Stimulated activated CD8-positive, alpha-beta memory T cell treated with anti-CD3 and anti-CD28 coated beads, Interleukin-7, amount 100 ng/mL, for 1 hour (primary cell): ENCODE measurements at places on chromosomes 4 and X.

GRCh38 chr4:7761720-7762119, 177.9 kb downstream of the AFAP1 start:
- peak; percentile 11 for DNase-seq

GRCh38 chr4:88953400-88953799, 103.6 kb downstream of the FAM13A start:
- DNase-seq, result no peak

DNA sequence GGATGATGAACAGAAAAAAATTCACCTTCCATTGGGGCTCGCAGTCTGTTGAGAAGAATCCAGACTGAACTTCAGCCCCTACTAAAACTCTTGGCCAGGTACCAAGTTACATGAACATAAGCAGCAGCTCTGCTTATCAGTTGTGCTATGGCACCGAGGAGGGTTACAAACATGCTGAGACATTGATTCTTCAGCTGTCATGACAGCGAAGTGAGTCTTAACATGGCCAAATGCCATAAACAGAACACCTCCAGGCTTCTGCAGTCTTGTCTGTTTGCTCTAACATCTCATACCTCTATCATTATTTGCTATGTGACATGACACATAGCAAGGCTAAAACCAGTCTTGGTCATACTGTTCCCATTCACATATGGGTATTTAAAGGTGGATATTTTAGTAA, 521.5 kb downstream of the GRID2 start:
- DNase-seq, result no peak

DNA sequence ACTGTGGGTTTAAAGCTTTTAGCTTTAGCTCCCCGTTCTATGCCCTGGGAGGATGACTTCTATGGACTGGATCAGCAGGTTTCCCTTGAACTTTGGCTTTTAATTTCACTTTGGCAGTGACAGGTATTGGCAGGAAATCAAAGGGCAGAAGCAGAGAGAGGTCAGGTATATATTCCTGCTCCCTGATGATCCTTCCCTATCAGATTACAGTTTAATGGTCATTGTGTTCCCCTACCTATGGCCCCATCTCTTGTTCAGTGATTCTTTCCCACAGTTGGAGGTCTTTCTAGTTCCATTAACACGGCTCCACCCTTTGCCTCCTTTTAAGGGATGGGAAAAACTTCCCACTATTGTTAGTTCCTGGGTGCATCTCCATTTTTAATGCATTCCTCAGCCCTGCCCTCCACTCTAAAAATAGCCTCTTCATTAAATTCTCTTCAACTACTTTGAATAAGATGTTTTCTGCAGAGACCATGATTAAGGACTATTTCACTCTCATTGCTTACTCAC, 107.8 kb upstream of the TMEM47 start:
- no peak for DNase-seq

DNA sequence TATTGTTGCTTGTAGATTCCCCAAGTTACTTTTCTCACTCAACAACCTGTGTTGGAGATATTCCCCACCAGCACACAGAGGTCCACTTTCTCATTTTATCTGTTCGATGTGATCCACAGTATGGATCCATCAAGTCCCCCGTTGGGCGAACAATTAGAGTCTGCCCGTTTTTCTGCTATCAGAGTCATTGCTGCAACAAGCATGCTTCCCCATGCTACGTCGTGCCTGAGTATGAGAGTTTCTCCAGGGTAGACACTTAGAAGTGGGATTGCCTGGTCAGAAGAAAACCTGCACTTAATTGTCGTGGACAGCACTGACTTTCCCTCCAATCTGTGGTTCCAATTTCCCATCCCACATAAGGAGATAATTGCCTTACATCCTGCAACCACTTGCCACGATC, 62.7 kb upstream of the SHOX start:
- no peak for DNase-seq

DNA sequence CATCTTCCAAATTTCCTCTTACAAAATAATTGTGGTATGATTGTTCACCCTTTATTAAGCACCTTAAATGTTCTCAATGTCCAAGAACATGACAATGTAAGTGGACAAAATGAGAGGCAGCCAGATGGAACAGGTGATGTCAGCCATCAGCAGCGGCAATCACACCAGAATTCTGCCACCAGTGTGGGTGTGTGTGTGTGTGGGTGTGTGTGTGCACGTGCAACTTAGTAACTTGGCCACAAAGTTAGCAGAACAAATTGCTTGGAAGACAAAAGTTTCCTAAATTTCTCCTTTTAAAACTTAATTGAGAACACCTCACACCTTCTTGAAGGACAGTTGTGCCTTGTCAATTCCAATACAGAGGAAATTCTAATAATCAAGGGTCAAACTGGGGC, 18.7 kb downstream of the LNX1 start:
- DNase-seq, result no peak

- DNase-seq, result no peak
Observed at GRCh38 chr4:2426711-2427275, 8.0 kb downstream of the CFAP99 start.

DNA sequence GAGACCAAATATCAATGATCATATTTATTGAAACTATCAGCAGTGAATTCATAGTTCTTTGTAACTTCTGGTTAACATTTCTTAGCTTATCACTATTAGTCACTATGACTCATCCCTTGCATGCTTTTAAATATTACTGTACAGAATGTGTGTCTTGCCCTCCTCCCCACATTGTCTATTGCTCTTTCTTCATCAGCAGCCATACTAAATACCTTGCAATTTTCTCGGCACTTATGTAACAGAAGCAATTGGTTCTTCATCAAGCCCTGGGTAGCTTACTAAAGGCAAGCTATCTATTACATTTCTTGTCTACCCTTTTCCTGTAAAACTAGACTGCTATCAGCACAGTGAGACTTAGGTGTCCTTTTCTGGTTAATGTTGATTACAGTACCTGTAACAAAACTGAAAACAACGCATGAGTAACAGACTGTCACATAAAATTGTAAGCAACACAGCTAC, 8.2 kb downstream of the KLHL4 start:
- DNase-seq, result no peak

DNA sequence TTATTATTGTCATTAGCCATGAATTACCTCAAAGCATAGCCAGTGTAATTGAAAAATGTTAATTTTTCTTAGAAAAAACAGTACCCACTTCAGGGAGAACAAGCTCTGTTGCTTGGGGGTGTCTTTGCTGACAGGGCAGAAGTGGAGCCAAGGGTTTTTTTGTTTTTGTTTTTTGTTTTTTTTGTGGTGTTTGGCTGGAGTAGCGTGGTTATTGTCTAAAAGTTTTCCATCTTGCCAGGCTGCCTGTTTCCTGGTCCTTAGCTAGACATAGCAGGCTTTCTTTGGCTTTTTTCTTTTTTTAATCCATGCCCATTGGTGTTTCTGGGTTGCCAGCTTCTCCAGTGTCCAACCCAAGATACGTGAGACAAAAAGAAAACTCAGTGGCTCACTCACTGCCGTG, 61.5 kb downstream of the CASP3 start:
- DNase-seq, result no peak

- DNase-seq, result no peak
Observed at GRCh38 chrX:118261151-118261550, 84.8 kb upstream of the WDR44 start.

DNA sequence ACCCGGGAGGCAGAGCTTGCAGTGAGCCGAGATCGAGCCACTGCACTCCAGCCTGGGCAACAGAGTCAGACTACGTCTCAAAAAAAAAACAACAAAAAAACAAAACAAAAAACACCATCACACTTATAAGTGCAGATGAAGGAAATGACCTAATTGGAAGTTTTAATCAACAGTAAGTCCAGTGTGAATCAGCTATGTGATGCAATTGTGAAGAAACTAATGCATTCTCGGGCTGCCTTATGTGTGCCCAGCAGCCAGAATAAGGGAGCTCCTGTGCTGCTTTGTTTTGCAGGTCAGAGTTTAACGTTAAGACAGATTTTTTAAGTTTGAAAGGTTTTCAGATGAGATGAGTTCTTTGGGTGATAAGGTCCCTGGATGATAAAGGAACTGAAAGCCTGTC, 10.8 kb downstream of the DAPP1 start:
- DNase-seq, result no peak

DNA sequence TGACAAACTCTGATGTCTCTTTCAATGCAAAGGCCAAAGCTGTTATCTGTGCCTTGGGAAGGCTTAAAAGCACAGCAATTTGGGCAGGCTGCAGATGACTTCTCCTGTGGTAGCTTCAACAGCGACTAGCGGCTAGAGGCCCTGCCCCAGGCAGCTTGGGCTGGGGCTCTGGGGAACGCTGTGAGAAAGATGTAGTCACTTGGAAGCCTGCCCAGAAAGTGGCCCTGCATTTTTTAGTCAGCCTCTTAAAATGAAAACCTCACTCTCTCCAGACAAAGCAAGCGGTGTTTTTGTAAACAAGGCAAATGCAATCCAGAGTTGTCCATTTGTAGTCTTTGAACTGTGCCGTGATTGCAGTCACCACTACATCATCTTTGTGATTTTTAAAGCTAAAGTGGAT, 27.5 kb downstream of the PCYT1B start:
- DNase-seq, result no peak

DNA sequence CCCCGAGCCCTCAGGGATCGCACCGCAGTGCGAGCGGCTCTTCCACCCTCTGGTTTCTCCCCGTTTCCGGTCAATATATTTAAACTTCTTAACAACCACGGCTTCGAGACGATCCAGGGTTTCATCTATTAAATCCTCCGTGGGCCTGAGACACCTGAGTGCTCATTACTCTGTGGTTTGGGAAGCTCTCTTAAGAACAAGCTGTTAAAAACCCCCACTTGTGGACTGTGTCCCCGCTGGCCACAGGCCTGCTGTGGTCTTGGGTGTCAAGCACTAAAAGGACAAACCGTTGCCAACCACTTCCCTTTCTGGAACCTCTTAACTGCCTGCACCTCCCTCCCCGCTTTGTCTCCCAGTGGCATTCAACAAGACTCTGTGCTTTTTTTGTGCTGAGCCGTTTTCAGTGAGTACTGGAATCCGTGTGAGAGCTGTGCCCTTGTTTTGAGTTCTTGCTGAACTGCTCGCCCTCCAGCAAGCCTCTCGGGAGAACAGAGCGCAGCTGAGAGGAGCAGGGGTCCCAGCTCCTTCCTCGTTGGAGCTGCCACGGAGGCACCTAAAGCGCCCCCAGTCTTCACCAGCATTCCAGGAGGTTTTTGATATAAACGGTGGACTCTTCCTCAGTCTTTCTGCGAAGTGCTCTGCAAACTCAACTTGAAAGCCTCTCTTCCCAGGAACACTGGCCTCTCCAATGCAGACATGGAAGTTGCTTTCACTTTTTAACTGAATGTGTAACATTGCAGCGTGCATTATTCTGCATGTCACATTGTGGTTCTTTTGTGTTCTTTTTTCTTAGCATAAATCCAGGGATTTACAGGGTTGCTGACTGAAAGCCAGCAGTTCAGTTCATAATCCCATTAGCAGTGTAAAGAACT, 691 bp upstream of the IGFBP7 start:
- DNase-seq, result no peak

DNA sequence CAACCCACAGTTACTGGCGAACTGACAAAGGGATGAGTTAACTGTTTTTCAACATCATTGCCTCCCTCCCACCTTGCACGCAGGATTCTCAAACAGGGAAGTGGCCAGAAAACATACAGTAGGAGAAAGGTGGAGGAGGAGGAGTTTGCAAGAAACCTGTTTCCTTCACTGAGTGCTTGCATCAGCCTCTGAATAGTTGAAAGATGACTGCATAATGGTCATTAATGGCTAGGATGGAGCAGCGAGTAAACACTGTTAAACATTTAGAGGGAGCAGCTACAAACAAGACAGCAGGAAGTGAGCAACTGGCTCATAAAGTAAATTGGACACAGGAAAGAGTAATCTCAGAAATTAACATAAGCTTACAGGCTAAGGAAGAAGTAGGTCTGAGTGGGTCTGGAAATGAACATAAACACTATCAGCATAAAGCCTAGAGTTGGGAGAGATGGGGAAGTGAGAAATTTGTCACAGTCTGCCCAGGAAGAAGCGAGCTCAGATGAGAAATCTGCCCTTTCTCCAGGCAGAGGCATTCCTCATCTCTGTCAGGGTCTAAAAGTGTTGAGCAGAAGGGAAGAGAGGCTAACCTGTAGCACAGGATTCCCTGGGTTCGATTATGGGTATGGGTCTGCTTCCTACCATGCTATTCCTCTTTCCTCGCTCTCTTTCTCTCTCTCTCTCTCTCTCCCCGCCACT, 38.6 kb downstream of the TRPC5OS start:
- DNase-seq, result no peak

DNA sequence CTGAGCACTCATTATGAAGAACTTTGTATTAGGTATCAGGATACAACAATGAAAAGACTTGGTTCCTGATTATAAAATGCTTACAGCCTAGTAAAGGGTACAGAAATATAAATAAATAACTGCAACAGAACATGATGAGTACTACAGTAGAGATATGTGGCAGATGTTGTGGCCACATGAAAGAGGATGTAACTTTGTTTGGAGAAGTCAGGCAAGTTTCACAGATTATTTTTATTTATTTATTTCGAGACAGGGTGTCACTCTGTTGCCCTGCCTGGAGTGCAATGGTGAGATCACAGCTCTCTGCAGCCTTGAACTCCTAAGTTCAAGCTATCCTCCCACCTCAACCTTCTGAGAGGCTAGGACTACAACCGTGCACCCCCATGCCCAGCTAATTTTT, 15.8 kb upstream of the UBE2K start:
- no peak for DNase-seq

GRCh38 chr4:165810726-165811125, 62.3 kb upstream of the TLL1 start:
- DNase-seq, result no peak

GRCh38 chrX:145919400-145919799, 101.8 kb downstream of the SLITRK2 start:
- no peak for DNase-seq
